ENCODE measurements at places on chromosomes 1 and 21.
A peak's percentile ranks its signal among the peaks of the same experiment; 100 is the strongest.

DNA sequence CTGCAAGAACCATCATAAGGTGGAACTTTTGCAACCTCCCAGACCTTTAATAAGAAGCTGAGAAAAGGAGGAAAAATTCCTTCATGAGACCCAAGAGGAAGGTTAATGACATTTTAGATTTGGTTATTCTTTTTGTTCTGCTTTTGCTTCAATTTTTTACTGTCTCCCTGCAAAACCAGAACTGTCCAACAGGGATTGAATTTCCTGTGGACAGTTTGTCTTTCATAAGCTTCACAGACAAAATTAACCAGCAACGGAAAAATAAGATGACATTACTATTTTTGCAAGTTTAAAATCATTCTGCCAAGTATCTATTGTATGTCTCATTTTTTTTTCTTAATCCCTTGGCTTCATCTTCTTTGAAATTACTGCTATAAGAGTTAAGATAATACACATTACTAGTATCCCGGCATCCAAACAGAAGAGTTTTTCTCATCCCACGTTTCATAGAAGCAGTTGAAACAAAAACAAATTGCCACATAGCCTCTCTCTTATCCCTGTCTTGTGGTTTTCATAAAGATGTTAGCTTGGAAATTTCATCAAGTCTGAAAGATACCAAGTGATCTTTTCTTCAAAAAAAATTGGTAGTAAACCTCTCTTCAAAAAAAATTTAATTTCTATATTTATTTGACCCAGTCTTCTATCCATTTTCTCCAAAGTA lies 465.3 kb upstream of the PTBP2 start:
- peaks cover 5% of the 10 kb centered on the region for H3K36me3 ChIP-seq
- no peaks in the 10 kb centered on the region for H3K27me3 ChIP-seq

GRCh38 chr1:68197891-68198290 lies 34.4 kb downstream of the WLS start:
- no peaks in the 10 kb centered on the region for H3K36me3 ChIP-seq
- no peaks in the 10 kb centered on the region for H3K4me1 ChIP-seq
- H3K27me3 ChIP-seq: no peaks in the 10 kb centered on the region
- H3K4me3 ChIP-seq: no peak overlapping the region
- DNase-seq: no peak

GRCh38 chr1:238492271-238492670 lies 601.5 kb upstream of the ZP4 start:
- H3K27me3 ChIP-seq: no peaks in the 10 kb centered on the region
- H3K4me1 ChIP-seq: no peaks in the 10 kb centered on the region
- no peak overlapping the region for H3K4me3 ChIP-seq
- DNase-seq: no peak
- H3K36me3 ChIP-seq: no peaks in the 10 kb centered on the region

DNA sequence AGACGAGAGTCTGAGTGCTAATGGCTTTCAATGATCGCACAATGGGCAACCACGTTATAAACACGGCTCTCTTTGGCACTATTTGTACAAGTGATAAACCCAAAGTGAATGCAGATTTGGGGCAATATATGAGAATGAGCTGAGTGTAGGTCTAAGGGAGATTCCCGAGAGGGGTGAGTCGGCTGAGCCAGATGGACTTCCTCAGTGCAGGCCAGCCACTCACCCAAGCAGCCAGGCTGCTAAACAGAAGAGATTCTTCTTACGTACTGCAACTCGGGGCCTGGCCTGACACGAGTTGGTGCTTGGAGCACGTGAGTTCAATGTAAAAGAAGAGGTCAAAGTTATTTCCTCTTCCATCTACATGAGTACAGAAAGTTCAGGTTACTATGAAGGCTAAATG lies 6.2 kb upstream of the MIXL1 start:
- no peaks in the 10 kb centered on the region for H3K4me1 ChIP-seq
- H3K27ac ChIP-seq: no peak overlapping the region
- no peak for DNase-seq

- no peaks in the 10 kb centered on the region for H3K36me3 ChIP-seq
- peaks cover 68% of the 10 kb centered on the region for H3K4me1 ChIP-seq
- H3K27me3 ChIP-seq: no peaks in the 10 kb centered on the region
- no peak for DNase-seq
- peak overlapping the region; percentile 99 for H3K27ac ChIP-seq
- H3K4me3 ChIP-seq: peak overlapping the region; percentile 92
Observed at GRCh38 chr1:203288400-203288799, 16.9 kb upstream of the BTG2 start.

DNA sequence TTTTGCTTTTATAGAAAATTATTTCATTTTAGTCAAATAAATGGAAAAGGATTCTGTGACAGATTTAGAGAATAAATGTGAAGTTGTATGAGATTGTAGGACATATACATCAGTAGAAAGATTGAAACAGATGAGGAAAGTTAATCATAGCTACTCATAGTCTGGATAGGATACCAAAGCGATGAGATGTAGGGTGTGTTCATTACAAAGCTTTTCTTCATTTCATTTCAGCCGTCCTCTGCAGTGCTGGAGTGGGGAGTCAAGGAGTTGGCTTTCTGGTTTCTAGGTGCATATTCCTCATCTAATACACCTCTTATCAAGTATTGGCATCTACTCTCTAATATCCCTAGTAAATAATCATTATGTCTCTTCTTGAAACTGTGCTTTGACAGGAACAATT lies 149.5 kb upstream of the NEGR1 start:
- H3K27me3 ChIP-seq: no peaks in the 10 kb centered on the region
- H3K36me3 ChIP-seq: peaks cover 3% of the 10 kb centered on the region
- H3K4me3 ChIP-seq: no peak overlapping the region
- no peak overlapping the region for H3K27ac ChIP-seq

DNA sequence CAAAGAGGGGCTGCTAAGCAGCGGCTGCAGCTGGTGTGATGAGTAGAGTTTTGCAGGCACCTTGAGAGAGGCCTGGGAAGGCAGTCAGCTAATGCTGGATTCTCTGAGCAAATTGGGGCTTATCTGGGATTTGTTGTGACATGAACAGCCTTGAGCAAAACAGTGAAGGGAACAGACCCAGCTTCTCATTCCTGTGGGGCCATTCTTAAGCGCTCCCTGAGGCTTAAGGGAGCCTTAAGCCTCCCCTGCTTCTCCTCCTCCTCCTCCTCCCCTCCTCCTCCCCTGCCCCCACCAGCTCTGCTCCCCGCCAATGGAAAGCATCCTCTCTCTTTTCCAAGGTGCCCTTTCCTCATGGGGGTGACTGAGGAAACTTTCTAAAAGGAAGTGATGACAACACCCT lies 21.3 kb downstream of the HMGCS2 start:
- H3K27me3 ChIP-seq: peaks cover 27% of the 10 kb centered on the region
- no peaks in the 10 kb centered on the region for H3K4me1 ChIP-seq
- no peaks in the 10 kb centered on the region for H3K36me3 ChIP-seq

Data from natural killer cell treated with Interleukin-12 subunit alpha and Interleukin-12 subunit beta and Interleukin-15 and Interleukin-18, amount 100 ng/mL, for 72 hours (primary cell).